ENCODE measurements at places on chromosomes 6 and 20. TPM values are rescaled to one million over a fixed set of nuclear protein-coding genes. Genes with fewer than 3 reads are reported as not detected.

The SIRPG gene
- not detected for polyA plus RNA-seq

The RSPO3 gene
- polyA plus RNA-seq, result not detected

The PPIL1 gene
- polyA plus RNA-seq, result 40.7 TPM

The NR2E1 gene
- not detected for polyA plus RNA-seq

The ANKRD66 gene
- not detected for polyA plus RNA-seq

The PROCR gene
- polyA plus RNA-seq, result 86.5 TPM

The SPO11 gene
- polyA plus RNA-seq, result not detected

The MYCT1 gene
- 0.25 TPM for polyA plus RNA-seq

The BFSP1 gene
- 2.3 TPM for polyA plus RNA-seq

The SLC17A2 gene
- polyA plus RNA-seq, result not detected

The COL9A1 gene
- not detected for polyA plus RNA-seq

The LAMA4 gene
- polyA plus RNA-seq, result 231 TPM

The TFAP2D gene
- not detected for polyA plus RNA-seq

The IL20RA gene
- 0.09 TPM for polyA plus RNA-seq

The C20orf204 gene
- polyA plus RNA-seq, result 0.01 TPM

The TMEM244 gene
- not detected for polyA plus RNA-seq

The C20orf202 gene
- not detected for polyA plus RNA-seq

The JPH2 gene
- 1.6 TPM for polyA plus RNA-seq

The DPPA5 gene
- not detected for polyA plus RNA-seq

The SLC22A7 gene
- not detected for polyA plus RNA-seq

The SLC32A1 gene
- polyA plus RNA-seq, result not detected

The KIF6 gene
- polyA plus RNA-seq, result 0.02 TPM

The HLA-DOA gene
- polyA plus RNA-seq, result not detected

The RAET1L gene
- not detected for polyA plus RNA-seq

The CLDN20 gene
- polyA plus RNA-seq, result not detected

The ADGRF4 gene
- 0.02 TPM for polyA plus RNA-seq

The ELOVL4 gene
- polyA plus RNA-seq, result 3.3 TPM

The HCRTR2 gene
- polyA plus RNA-seq, result not detected

The SLC35F1 gene
- polyA plus RNA-seq, result 0.07 TPM

The PXDC1 gene
- polyA plus RNA-seq, result 26.5 TPM

The FKBP1C gene
- 4.6 TPM for polyA plus RNA-seq

The CAGE1 gene
- polyA plus RNA-seq, result not detected

The FAM83C gene
- not detected for polyA plus RNA-seq

The TSPO2 gene
- not detected for polyA plus RNA-seq

The LBP gene
- not detected for polyA plus RNA-seq

The MRAP2 gene
- polyA plus RNA-seq, result not detected

The TMC2 gene
- not detected for polyA plus RNA-seq

The BANF2 gene
- polyA plus RNA-seq, result not detected

The UQCC2 gene
- polyA plus RNA-seq, result 67.9 TPM

The MATN4 gene
- 0.04 TPM for polyA plus RNA-seq

The DOK5 gene
- 2.1 TPM for polyA plus RNA-seq

The ATG5 gene
- polyA plus RNA-seq, result 35.7 TPM
